ENCODE measurements at places on chromosomes 16 and 17. TPM values are rescaled to one million over a fixed set of nuclear protein-coding genes. Genes with fewer than 3 reads are reported as not detected.

- H3K27me3 ChIP-seq: no peaks in the 10 kb centered on the region
- no peak overlapping the region for H3K27ac ChIP-seq
- H3K36me3 ChIP-seq: peaks cover 23% of the 10 kb centered on the region
- no peak for DNase-seq
- no peaks in the 10 kb centered on the region for H3K4me1 ChIP-seq
Observed at GRCh38 chr16:4265676-4266075, 7.1 kb downstream of the TFAP4 start.

DNA sequence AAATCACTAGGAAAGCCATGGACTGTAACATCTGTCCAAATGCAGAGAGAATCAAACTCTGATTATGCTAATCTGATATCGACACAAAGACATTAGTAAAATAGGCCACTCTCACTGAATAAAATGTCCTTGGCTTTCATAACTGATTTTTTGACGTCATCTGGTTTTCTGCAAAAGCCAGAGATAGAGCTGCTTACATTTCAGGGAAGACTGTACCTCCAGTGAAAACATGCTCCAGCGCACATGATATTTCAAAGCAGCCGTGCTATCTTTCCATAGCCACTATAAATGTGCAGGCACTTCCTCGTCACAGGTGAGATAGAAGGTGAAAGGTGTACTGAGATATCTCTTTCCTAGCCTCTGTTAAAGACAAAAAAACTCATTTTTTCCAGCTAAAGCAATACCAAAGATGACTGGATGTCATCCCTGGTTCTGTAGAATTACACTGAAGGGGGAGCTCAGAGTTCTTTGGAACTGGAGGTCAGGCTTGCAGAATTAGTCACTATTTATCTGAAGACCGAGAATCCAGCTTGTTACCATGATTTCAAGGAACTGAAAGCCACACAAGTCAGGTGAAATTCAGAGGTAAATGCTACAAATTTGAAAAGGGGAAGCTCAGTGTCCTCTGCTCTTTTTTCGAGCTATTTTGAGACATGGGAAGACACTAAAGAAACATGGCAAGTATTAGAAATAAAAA, 249.5 kb downstream of the CA10 start:
- H3K27me3 ChIP-seq: no peaks in the 10 kb centered on the region
- no peak overlapping the region for H3K4me3 ChIP-seq
- DNase-seq: no peak
- H3K4me1 ChIP-seq: no peaks in the 10 kb centered on the region
- no peaks in the 10 kb centered on the region for H3K36me3 ChIP-seq

Gene ABCC3
- 0.10 TPM for total RNA-seq

Gene KRT33A
- not detected for total RNA-seq

Gene TMEM238L
- total RNA-seq: not detected

Gene VAT1
- total RNA-seq: 32.5 TPM

Measured in SJCRH30 (cell line).